ENCODE measurements at places on chromosomes 3 and 15.
A peak's percentile ranks its signal among the peaks of the same experiment; 100 is the strongest.

DNA sequence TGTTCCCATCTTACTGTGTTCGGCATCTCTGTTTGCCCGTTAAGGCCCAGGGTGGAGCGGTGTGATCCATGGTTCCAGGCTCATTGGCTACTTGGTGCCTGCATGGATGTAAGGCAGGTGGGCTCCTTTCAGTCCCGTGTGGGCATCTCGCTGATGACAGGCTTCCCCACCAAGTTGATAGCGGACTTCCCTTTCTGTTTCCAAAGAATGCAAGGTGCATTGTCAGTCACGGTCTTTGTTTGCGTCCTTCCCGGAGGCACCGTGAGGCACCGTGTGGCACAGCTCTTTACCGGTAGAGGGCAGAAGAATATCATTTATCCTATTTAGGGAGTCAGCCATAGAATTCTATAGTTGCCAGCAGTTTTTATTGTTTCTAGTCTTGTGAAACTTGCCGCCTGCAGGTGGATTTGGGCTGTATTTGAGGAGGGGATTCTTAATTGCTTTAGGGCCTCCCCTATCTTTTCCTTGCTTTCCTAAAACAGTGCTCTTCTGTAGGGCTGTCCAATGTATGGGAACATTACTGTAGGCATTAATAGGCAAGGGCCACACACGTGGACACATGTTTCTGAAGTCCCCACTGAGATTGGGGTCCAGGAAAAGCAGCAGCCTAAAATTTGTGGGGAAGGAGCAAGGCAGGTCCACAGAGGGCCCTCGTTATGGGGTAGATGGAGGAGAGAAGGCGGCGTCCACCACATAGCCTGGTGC, 244.1 kb downstream of the SLCO3A1 start:
- peak; percentile 68 for DNase-seq

GRCh38 chr15:74531144-74531811, 9.7 kb upstream of the ARID3B start:
- DNase-seq = no peak

GRCh38 chr15:66151809-66152208, 101.7 kb downstream of the MEGF11 start:
- DNase-seq = no peak

- DNase-seq = no peak
These were observed 308.2 kb downstream of the VPS13C start for GRCh38 chr15:61752001-61752400.

- DNase-seq = no peak
These were observed 860.3 kb upstream of the SEMA6D start for GRCh38 chr15:46856839-46857502.

DNA sequence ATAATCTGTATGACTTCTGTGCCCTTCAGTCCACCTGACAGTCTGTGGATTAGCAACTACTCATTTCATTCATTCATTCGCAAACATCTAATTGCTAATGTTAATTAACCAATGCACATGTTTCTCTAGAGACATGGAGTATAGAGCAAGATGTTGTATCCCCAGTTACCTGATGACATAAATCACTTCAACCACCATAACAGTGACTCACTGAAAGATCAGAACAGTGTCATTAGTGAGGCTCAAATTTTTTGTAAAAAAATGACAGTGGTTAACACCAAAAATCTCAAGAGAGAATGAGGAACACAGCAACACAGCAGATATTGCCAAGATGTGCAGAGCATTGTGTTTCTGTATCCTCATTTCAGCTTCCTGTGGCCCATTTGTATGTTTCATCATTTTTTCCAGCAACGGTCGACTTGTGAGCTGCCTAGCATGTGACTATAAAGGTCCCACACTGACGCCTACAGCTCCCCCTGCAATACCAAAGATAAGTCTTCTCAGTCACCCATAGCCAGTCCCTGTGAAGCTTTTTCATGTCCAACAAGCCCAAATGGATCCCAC, 3.7 kb upstream of the PLD1 start:
- peak; percentile 22 for DNase-seq

GRCh38 chr15:57994221-57995049, 71.1 kb downstream of the ALDH1A2 start:
- DNase-seq = no peak

DNA sequence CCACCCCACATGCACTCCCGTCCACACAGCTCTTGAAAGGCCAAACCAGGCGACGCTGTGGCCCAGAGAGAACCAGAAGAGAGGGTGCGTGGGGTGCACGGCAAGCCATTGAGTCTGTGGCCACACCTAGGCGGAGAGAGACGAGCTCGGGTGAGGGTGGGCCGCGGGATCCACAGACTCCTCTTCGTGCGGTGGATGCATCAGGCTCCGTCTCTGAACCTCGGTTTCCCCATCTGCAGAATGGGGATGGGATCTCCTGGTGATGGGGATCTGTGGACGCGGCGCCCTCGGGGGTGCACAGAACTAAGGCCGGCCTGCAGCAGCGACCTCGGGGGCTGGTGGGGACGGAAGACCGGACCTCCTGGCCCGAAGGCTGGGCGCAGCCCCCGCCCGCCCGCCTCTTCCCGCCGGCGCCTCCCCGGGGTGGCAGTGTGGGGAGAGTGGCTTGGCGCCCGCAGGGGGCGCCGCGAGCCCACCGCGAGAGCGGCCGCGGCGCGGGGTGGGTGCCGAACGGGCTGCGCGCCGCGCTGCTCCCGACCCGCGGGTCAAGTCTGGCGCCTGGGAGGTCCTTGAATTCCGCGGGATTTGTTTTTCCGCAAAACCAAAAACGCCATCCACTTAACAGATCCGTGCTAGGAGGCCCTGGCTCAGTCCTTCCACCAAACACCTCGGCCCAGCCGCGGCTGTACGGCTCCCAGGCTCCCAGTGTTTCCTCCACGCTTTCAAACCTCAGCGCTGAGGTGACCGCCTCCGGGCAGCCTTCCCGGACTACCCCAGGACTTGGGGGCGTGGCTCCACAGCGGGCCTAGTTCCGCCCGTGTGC, 13.2 kb upstream of the ADPGK start:
- DNase-seq = peak; percentile 42

GRCh38 chr3:156142702-156143101, 22.3 kb downstream of the KCNAB1 start:
- DNase-seq = no peak

DNA sequence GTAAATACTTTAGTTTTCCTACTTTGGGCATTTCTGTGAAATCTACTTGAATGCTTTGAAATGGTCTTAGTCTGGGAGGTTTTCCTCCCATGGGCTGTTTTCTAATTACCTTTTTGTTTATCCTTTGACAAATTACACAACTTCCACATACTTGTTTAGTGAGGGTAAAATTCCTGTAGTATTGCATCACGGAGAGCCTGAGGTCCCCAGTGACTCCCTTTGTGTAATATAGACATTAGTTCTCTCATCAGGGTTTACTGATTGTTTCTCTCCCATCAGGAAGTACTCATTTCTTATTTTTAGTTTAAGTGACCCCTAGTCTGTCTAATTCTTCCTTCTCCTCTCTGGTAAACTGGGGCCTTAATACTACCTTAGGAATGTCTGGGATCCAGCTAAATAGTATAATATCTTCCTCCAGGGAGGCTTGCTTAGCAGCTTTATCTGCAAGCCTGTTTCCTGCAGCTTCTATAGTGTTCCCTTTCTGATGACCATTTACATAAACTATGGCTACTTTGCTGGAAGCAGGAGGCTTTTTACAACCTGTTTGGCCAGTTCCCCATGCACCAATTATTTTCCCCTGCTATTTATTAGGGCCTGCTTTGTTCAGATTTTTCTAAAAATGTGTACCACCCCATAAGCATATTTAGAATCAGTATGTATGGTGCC, 87.2 kb upstream of the XCR1 start:
- no peak for DNase-seq

DNA sequence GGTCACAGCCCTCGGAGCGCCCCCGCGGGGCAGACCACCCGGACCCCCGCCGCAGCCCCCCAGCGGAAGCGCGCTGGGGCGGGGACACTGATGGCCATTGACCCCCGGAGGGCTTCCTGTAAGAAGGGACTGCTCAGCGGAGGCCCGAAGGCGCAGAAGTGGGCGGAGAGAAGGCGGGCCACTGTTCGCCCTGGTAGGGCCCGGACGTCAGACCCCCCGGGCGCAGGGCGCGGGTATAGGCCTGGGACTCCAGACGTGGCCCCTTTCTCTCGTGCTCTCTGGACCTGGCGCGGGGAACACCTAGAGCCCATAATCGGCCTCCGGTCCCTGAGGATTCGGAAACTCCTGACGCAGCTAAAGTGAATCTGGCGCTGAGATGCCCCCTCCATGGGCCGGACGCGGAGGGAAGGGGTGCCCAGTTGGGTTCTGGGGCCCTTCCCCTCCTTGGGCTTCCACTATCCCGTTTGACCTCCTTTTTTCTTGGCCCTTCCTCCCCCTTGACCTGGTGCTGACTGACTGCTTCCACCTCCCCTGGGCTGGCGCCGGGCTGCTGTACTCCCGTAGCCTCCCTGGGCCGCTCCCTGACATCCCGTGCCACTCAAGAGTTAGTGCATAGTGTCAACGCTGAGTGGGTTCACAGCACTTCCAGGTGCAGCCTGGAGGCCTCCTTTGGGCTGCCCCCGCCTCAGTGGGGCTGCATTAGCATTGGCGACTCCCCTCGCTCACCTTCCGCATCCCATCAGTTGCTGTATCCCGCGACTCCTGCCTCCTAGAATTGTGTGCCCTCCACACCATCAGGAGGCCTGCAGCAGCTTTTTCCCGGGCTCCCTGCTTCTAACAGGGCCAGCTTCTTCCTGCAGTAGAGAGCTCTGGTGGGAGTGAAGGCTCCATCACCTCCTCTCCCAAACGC, 694 bp downstream of the ABTB1 start:
- DNase-seq = peak; percentile 64

GRCh38 chr3:13415236-13415986, 4.7 kb downstream of the NUP210 start:
- DNase-seq = peak; percentile 9

DNA sequence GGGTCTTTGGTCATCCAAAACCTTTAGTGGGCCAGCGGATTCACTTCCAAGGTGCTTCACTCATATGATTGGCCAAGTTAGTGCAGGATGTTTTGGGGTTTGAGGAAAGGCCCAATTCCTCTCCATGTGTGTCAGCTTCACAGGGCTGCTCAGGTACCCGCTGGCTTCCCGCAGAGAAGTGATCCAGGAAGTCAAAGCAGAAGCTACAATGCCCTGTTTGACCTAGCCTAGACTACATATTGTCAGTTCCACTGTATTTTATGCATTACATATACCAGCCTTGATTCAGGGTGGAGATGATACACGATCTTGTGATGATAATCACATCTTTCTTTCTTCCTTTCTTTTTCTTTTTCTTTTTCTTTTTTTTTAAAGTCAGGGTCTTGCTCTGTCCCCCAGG, 32.1 kb downstream of the PDE8A start:
- no peak for DNase-seq

DNA sequence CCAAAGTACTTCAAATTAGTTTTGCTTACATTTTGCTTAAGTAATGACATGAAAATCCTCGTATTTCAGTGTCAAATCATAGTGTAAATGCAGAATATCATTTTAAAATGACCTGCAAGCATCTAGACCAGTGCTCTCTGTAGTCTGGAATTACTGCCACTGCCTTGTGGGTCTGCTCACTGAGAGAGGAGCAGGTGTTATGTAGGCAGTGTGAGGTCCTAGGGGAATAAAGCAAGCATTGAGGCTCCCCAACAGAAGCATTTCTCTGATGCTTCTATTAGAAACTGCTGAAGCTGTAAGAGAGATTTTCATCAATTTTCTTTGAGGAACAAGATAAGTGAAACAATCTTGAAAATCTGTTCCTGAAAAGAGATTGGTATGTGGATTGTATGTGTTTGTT, 253.2 kb downstream of the BBX start:
- DNase-seq = no peak

DNA sequence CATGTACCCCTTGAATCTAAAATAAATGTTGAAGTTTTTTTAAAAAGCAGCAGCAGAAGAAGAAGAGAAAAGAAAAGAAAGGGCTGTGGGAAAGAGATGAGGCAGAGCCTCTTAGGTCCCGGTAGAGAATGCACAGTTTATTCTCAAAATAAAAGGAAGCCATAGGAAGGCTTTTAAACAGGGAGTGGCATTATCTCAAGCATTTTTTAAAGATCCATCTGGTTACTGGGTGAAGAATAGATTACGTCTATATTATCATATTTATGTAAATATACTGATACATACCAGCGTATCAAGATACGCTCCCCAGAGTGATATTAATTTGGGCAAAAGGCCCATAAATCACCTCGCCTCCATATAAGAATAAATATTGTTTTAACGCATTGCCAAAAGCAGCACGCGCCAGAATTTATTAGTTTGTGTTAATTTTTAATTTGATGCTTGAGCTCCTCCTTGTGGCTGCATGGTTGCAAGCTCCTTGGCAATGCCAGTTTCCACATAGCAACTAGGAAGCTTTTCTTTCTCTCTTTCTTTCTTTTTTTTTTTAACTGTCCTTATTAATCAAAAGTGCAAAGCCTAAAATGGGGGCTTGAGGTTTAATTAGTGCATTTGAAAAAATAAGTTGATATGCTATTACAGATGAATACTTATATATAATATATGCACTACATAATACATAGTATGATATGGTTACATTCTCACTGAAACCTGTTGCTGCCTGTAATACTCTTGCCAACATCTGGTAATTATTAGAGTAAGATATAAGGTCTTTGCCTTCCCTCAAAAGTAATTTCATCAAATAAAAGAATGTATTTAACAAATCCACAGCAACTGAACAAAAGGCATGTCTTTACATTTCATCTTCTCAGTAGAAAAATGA, 242.8 kb upstream of the UBE2E2 start:
- no peak for DNase-seq

GRCh38 chr3:71372911-71373637, 210.5 kb downstream of the FOXP1 start:
- DNase-seq = peak; percentile 77

GRCh38 chr3:16551342-16551976, 38.0 kb upstream of the RFTN1 start:
- DNase-seq = no peak

GRCh38 chr15:76163457-76164295, 103.9 kb downstream of the TMEM266 start:
- no peak for DNase-seq

DNA sequence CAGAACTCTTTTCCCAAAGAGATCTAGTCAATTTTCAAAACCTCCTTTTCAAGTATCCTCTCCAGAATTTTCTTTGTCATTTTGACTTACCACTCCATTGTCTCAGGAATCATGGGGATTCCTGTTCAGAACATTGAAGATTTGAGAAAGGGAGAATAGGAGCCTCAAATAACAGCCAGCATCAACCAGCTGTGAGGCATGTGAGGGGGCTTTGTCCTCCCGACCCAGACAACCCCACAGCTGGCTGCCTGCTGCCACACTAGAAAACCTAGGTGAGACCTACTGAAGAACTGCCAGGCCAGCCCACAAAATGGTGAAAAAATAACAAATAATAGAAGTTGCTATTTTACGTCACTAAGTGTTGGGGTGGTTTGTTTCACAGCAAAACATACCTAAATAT, 5.9 kb upstream of the ARHGEF26 start:
- DNase-seq = no peak

- no peak for DNase-seq
These were observed 2.4 kb upstream of the LMCD1 start for GRCh38 chr3:8499181-8499611.

- no peak for DNase-seq
These were observed 19.9 kb upstream of the LRRC2 start for GRCh38 chr3:46585799-46586693.

- DNase-seq = no peak
These were observed 62.1 kb downstream of the CORO2B start for GRCh38 chr15:68640791-68641331.
